ENCODE measurements at places on chromosomes 11 and 22.

- DNase-seq, result no peak
Measured at GRCh38 chr22:23267226-23268043, 87.1 kb downstream of the BCR start.

DNA sequence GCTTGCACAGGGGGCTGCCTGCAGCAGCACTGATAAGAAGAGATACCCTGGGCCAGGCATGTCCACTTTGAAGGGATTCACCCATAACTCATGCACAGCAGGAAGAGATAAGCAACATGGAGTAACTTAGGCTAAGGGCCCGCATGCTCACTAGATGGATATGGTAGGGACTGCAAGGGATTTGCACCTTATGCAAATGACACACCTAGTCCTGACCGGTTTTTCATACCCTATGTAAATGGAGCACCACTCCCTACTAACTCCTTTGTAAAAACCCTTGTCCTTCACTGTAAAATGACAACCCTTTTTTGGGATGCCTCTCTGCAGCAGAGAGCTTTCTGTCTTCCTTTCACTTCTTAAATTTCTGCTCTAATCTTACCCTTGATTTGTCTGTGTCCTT lies 658.9 kb upstream of the CCDC179 start:
- no peak for DNase-seq

DNA sequence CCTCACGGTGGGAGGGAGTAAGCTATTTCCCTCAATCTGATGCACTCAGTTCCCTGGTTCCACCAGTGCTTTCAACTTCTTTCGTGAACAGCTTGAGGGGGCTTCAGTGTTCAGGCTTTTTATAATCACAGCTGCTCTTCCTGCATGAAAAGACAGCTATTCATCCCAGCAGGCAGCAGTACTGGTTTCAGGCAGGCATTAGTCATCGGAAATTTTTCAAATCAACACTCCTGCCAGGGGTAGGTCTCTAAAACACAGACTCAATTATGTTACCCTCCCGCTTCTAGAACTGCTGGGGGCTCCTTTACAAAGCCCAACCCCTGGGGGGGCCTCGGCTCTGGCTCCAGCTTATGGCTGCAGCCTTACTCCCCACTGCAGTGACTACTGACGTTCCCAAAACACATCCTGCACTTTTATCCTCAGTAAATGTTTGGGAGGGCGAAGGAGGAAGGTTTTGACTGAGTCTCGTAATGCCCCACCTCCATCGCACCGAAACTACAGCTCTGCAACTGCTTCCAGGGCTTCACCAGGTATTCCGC lies 5.8 kb downstream of the POLDIP3 start:
- DNase-seq, result peak; percentile 81

DNA sequence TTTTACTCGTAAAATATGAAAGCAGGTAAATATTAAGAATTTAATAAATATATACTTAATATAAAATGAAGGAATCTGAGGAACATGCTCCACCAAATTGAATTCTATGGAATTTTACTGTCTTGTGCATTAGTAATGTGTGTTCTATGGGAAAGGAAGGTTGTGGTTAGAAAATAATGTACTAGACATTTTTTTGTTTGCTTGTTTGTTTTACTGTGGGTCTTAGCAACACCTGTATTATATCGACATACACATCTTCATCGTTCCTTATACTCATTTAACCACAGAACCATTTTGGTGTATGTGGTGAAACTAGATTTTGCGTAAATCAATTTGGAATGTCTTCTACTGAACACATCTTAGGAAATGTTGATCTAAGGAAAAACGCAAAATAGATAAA lies 114.1 kb upstream of the MTMR2 start:
- peak; percentile 25 for DNase-seq

DNA sequence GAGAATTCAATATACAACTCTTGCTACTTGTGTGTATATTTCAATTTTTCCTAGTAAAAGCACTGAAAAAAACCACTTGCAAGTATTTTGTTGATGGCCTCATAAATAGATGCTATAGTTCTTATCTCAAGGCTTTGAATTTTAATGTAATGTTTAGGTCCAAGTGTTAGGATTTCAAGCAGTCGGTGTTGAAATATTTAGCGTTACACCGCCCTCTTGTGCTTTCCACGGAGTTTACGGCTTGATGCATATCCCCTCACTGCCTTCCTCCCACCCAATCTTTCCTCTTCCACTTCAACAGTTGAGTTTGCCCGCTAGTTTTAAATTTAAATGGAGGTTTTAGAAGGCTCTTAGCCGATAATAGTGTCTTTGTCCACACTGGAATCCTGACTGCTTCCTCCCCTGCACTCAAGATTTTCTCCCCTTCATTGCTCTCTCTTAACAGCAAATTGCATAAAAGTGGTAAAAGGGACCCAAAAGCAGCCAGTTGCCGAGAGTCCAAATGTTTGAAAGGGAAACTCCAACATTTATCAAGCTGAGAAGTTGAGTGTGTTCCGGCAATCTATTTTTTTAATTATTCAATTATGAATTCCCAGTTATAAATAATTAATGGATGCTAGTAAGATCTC lies 25.9 kb upstream of the HTATIP2 start:
- peak; percentile 29 for DNase-seq

DNA sequence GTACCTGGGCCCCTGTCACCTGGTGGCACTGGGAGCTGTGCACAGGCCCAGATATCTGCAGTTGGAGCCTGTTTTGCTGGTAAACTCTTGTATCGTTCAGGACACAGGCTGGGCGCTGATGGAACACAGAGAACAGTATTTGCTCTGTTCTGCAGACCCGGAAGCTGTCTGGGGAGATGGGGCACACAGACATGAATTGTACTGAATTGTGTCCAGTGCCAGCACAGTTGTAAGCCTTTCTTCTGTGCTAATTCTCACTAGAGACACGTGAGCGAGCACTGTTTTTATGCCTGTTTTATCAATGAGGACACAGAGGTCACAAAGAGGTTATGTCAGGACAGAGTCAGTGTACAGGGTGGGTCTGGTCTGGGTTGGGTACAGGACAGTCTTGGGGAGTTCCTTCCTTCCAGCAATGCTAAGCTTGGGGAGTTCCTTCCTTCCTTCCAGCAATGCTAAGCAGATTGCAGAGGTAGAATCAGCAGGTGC lies 24.4 kb upstream of the ACR start:
- no peak for DNase-seq

GRCh38 chr11:86814775-86815174 lies 14.4 kb downstream of the PRSS23 start:
- peak; percentile 66 for DNase-seq

GRCh38 chr11:33733980-33734379 lies 2.2 kb downstream of the CD59 start:
- DNase-seq, result no peak

DNA sequence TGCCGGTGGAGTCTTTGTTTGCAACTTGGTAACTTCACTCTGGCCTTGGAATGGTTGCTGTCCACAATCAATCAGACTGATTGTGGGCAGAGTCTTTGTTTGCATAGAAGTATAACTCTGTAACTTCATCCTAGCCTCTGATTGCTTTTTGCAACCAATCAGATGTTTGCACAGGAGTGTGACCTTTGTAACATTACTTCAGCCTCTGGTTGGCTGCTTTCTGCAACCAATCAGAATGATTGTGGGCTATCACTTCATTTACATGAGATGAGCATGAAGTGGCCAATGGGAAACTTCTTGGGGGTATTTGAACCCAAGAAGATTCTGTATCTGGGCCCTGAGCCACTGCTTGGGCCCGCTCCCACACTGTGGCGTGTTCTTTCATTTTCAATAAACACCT lies 79.6 kb upstream of the CLDN5 start:
- no peak for DNase-seq

- DNase-seq, result no peak
Measured at GRCh38 chr11:17638311-17638710, 81.1 kb upstream of the MYOD1 start.

DNA sequence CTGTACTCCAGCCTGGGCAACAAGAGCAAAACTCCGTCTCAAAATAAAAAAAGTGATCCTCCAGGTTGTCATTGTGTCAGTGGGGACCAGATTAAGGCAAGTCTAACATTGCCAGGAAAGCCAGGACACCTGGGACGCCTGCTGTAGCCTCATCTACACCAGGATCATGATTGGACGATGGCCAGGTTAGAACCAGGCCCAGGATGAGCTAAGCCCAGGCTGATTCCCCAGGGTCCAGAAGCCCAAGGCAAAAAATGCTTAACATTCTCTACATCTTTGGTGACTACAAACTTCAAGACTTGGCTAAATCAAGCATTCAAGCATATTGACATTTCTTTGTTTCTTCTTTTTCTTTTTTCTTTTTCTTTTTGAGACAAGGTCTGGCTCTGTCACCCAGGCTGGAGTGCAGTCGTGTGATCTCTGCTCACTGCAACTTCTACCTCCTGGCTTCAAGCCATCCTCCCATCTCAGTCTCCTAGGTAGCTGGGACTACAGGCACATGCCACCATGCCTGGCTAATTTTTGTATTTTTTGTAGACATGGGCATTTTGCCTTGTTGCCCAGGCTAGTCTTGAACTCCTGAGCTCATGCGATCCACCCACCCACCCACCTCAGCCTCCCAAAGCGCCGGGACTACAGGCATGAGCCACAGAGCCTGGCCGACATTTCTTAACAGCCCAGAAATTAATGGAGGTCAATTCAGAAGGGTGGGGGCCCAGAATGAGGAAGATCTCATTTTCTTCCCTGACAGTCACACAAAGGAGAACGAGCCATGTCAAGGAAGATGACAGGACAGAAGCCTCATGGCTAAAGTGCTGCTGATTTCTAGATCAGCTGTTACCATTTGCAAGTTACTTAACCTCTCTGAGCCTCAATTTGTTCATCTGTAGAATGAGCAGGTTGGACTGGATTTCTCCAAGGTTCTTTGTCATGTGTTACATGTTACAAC lies 12.5 kb upstream of the PTPRJ start:
- DNase-seq, result no peak

DNA sequence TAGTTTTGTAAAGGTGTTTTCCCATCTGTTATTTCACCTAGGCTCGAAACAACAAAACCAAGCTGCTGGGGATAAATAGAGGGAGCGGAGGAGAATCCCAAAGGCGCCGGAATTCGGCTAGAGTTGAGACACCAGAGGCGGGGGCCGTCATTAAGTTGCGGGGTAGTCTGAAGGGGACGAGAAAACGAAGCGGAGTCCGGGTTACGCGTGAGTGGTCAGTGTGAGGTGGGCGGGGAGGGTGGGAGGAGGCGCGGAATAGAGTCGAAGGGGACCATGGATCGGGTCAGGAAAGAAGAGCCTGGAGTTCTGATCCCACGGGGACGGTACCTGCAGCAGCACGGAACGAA lies 361 bp downstream of the SRPRA start:
- DNase-seq, result no peak

GRCh38 chr22:40453671-40454070 lies 83.3 kb downstream of the SGSM3 start:
- DNase-seq, result no peak

DNA sequence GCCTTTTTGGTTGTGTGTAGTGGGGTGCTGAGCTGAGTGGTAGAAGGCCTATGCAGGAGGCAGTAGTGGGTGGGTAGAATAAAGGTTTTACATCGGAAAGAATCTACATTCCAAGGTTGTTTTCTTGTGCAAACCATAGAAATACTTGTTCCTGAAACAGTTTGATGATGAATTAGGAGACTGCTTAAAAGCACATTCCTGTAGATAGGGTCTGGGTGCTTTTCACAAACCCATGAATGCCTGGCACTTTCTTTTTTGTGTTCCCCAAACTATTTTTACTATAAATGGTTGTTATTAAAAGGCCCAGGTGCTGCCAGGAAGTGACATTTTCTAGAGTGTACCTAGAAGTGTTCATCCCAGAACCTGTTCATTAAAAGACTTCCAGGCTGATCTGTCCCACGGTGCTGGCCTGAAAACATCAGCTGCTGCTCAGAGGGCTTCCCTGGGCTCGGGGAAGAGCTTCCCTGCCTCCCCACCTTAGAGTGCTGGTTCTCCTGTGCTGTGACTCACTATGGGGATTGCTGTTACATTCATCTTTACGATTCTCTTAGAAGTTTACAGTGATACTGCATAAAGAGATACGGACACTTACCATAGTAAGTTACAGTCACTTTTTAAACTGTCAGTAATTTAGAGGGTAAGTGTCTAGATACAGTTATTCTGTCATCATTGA lies 27.9 kb downstream of the PPFIA1 start:
- DNase-seq, result peak; percentile 17

DNA sequence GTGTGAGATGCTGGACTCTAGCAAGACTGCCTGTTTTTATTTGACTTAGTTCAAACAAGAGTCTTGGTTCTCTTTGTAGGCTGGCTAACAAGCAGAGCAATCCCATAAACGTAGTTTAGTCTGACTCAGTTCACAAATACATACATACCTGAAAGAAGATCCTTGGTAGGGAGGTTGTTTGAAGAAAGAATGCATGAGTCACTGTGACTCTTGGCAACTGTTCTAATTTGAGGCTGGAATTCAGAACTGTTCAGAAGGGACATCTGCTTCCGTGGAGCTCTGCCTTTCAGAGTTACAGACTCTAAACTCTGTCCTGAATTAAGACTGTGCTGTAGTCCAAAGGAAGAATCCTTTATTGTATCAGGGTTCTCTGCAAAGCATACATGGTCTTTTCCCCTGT lies 32.2 kb downstream of the C2CD3 start:
- peak; percentile 98 for DNase-seq

GRCh38 chr11:26204101-26204500 lies 127.8 kb upstream of the ANO3 start:
- DNase-seq, result no peak

DNA sequence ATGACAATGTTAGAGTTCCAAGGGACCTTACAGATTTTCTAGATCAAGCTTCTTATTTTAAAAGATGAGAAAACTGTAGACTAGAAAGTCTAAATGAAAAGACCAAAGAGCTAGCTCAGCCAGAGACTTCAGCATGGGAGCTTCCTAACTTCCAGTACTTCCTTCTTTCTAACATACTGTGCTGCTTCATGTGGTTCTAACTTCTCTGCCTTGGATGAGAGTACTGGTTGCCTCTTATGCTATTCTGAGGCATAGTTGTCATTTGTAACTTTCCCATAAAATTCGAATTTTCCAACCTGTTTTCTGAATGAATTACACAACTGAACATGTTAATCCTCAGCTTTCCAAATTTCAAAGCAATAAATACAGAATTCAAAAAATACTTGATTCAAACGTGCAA lies 1.8 kb downstream of the MTMR2 start:
- DNase-seq, result no peak

DNA sequence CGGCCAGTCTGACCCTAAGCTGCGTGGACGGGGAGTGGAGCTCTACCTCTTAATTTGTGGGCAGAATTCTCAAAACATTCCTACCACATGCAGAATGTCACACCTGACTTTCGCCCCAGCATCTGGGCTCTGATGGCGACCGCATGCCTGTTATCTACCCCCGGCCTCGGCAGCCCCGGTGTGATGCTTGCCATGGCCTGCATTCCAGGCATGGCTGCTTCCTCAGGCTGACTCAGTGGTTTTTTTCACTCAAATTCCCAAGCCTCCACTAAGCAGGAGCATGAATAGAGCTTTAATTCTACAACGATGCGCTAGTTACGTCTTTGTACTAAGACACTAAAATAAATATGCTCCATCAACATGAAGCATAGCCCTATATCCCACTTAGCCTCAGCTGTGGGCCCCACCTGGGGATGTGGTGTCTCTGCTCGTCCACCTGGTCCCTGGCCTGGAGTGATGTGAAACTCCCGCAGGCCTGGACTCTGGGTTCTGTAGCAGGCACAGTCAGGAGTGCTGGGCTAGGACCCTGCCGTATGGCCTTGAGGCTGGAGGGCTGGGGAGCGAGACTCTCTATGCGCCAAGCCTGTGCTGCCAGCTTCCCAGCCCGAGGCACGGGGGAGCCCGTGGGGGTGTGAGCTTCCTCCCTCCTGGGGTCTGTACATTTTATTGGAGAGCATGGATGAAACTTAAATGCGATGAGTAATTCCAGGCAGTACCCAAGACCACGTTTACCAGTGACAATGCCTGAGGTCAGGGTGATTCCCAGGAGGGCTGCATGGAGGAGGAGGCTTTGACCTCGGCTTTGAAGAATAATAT lies 153.2 kb downstream of the CTTN start:
- DNase-seq, result no peak

GRCh38 chr11:108616549-108616948 lies 23.0 kb upstream of the EXPH5 start:
- peak; percentile 87 for DNase-seq

All from astrocyte of the spinal cord (primary cell).